ENCODE measurements at places on chromosomes 11 and 22. TPM values are rescaled to one million over a fixed set of nuclear protein-coding genes. Genes with fewer than 3 reads are reported as not detected.

- DNase-seq, result no peak
Observed at GRCh38 chr11:1160231-1161101, 2.7 kb downstream of the MUC5AC start.

GRCh38 chr11:76835928-76836612 is 24.6 kb upstream of the ACER3 start:
- no peak for DNase-seq

GRCh38 chr11:86570451-86570850 is 102.0 kb downstream of the ME3 start:
- DNase-seq, result no peak

- no peak for DNase-seq
Observed at GRCh38 chr11:47399860-47400767, 8.3 kb upstream of the SLC39A13 start.

GRCh38 chr22:30001459-30001858 is 78.8 kb upstream of the HORMAD2 start:
- no peak for DNase-seq

DNA sequence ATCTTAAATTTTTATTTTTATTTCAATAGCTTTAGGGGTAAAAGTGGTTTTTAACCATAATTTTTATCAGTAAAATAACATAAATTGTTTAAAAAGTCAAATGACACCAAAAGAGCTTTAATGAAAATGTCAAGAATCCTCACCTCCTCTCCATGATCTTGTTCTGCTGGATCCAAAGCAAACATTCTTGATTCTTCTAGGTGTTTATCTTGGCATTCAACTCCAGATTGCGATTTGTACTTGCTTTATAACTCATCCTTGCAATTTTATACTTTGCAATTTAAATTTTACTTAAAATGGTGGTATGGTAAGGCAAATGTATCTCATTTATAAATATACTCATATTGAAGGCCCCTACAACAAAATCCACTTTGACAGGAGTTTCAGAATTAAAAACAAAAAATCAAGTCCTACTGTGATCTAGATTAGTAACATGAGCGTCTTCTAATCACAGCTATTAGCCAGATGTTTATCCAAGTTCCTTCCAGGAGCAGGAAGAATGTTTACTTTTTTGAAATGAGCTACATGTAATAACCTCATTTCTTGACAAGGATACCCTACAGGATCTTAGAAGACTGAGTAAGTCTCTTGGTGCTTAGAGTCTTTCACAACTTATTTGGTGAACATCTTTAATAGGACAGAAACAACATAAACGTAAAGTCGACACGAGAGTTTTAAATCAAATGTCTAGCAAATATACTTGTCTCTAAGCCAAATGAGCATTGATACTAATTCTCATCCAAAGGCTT is 72.4 kb upstream of the CARD18 start:
- DNase-seq, result no peak

The SUSD2 gene
- total RNA-seq, result 1.9 TPM

The PGR gene
- total RNA-seq, result not detected
